Stimulated activated CD8-positive, alpha-beta memory T cell treated with anti-CD3 and anti-CD28 coated beads, Interleukin-2, amount 100 ng/mL, for 48 hours (primary cell): ENCODE measurements at places on chromosomes 3 and 15.

GRCh38 chr3:138694287-138695007, 85.9 kb downstream of the FAIM start:
- no peak for DNase-seq

- no peak for DNase-seq
Observed at GRCh38 chr15:83320844-83321243, 36.4 kb upstream of the BNC1 start.

DNA sequence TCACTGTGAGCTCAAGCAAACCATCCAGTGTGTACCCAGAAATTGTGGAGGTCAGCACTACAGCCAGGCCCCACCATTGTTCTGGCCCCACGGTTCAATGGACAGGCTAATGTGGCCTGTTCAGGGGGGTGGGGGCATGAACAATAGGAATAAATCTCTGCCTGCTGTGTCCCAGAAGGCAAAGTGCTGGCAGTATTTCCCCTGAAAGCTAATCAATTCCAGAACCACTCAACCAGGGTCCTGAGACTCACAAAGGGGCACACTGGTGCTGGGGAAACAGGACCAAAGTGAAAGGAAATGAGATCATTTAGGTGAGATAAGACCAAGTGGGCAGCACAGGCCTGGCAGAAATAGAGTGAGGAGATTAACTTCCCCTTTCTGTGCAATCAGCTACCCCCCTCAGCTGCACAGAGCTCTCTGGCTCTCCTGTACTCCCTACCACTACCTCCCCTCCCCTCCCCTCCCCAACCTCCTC, 11.5 kb downstream of the CRYGS start:
- DNase-seq: no peak

DNA sequence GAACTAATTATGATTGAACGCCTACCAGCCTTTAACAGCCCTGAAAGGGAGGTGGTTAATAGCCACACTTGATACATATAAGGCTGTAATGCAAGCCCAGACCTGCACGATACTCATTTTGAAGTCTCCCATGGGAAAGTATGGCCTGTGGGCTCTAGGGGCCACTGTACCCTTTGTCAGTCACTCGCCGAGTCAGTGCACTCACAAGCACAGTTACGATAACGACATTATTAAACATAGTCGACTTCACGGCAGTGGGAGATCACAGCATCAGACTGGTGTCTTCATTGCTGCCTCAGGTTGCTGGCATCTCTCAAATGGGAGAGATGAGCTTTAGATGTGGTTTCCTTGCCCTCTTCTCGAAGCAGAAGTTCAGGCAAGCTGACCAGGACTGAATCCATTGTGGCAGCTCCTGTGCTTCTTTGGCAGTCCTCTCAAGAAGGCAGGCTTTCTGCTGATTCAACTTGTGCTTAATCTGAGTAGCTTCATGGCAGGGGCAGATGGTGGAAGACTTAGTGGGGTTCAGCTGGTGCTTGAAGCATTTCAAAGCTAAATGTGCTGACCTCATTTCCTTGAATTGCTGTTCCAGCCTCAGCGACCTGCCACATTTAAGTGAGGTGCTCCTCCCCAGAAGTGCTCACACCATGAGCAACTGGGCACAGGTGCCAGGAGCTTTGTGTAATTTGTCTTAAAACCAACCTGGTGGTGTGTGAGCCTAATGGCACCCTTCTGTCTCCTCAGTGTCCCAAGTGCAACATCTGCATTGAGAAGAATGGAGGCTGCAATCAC, 15.8 kb upstream of the P4HTM start:
- no peak for DNase-seq

GRCh38 chr3:38314112-38314763, 32.1 kb downstream of the SLC22A14 start:
- no peak for DNase-seq

GRCh38 chr3:103057003-103057402, 622.2 kb downstream of the ZPLD1 start:
- DNase-seq: no peak

- no peak for DNase-seq
Observed at GRCh38 chr15:83107841-83108181, 366 bp downstream of the TM6SF1 start.
